ENCODE measurements at places on chromosomes 5 and 9. TPM values are rescaled to one million over a fixed set of nuclear protein-coding genes. Genes with fewer than 3 reads are reported as not detected.

The PFN3 gene
- not detected for total RNA-seq

The CER1 gene
- not detected for total RNA-seq

The NR2F1-AS1 gene
- total RNA-seq, result not detected

The ST8SIA4 gene
- total RNA-seq, result 0.05 TPM

The CYLC2 gene
- not detected for total RNA-seq

The LCN1 gene
- not detected for total RNA-seq

The PRRT1B gene
- total RNA-seq, result not detected

The MEF2C gene
- total RNA-seq, result 0.42 TPM

The ADGRD2 gene
- total RNA-seq, result not detected

The MEGF10 gene
- 0.05 TPM for total RNA-seq

The RELL2 gene
- 12.3 TPM for total RNA-seq

The CATSPER3 gene
- not detected for total RNA-seq

The CDC25C gene
- total RNA-seq, result 8.8 TPM

The GPR150 gene
- total RNA-seq, result not detected

The EIF4E1B gene
- not detected for total RNA-seq

The ZNF484 gene
- 4.9 TPM for total RNA-seq

The SLC6A19 gene
- total RNA-seq, result not detected

The ARRDC3 gene
- 24.9 TPM for total RNA-seq

The PCDHGA11 gene
- 3.3 TPM for total RNA-seq

The ADRB2 gene
- total RNA-seq, result 29.5 TPM

The SLC45A2 gene
- total RNA-seq, result not detected

The PCA3 gene
- total RNA-seq, result not detected

The ANKRD34B gene
- not detected for total RNA-seq

The CBY3 gene
- not detected for total RNA-seq

The NXNL2 gene
- 0.23 TPM for total RNA-seq

The BRIX1 gene
- 45.6 TPM for total RNA-seq

The PCDHGB4 gene
- 2.2 TPM for total RNA-seq

The PLPP7 gene
- total RNA-seq, result not detected

The IL31RA gene
- 0.28 TPM for total RNA-seq

The MVB12B gene
- total RNA-seq, result 2.8 TPM

The ADRA1B gene
- 0.92 TPM for total RNA-seq

The CCNJL gene
- total RNA-seq, result 9.0 TPM
